ENCODE measurements at places on chromosomes 3 and 15. TPM values are rescaled to one million over a fixed set of nuclear protein-coding genes. Genes with fewer than 3 reads are reported as not detected.

The SCG5 gene
- total RNA-seq: 58.6 TPM

The BUB1B gene
- total RNA-seq: 73.0 TPM

The SEMA6D gene
- 0.49 TPM for total RNA-seq

The FBXL2 gene
- 10.4 TPM for total RNA-seq

The CLDN1 gene
- total RNA-seq: 84.9 TPM

The MCTP2 gene
- 4.4 TPM for total RNA-seq

The CXCR6 gene
- total RNA-seq: not detected

The MRAS gene
- total RNA-seq: 40.2 TPM

The FETUB gene
- not detected for total RNA-seq

The ANKRD63 gene
- not detected for total RNA-seq

The CLDN16 gene
- 0.16 TPM for total RNA-seq

The C15orf62 gene
- total RNA-seq: 0.16 TPM

The COL7A1 gene
- 122 TPM for total RNA-seq

The CEMIP gene
- 0.51 TPM for total RNA-seq

The XCR1 gene
- total RNA-seq: not detected

The SLC25A20 gene
- 8.6 TPM for total RNA-seq

The CCDC14 gene
- 27.2 TPM for total RNA-seq

All from mesangial cell (primary cell).